ENCODE measurements at places on chromosomes 5 and 9.
A peak's percentile ranks its signal among the peaks of the same experiment; 100 is the strongest.

- DNase-seq: no peak
These were observed 389.0 kb upstream of the GRIA1 start for GRCh38 chr5:153101235-153102180.

DNA sequence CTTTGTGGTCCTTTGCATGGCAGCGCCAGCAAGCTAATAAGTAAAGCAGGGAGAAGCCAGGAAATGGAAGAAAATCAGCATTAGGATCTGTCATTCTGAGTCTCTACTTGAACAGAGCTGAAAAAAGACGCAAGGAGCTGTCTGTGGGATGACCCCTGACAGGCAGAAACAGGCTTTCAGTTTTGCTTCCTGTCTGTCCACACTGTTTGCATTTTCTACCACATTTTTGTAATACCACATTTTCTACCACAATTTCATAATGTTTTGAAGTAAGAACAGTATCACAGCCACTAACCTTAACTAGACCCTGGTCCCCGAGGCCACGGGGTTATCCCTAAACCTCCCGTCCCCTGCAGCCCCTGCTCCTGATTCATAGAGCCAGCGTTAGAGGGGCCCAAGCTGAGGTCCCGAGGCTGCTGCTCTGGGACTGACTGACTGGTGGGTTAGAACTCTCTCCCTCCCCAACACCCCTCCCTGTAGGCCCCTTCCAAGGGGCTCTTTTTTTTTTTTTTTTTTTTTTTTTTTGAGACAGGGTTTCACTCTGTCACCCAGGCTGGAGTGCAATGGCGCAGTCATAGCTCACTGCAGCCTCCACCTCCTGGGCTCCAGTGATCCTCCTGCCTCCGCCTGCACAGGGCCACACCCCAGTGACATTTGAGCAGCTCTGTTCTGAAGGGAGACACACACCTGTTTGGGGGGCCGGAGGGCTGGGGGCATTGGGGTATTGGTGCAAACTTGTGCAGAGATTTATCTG, 4.0 kb upstream of the CLIC3 start:
- no peak for DNase-seq

DNA sequence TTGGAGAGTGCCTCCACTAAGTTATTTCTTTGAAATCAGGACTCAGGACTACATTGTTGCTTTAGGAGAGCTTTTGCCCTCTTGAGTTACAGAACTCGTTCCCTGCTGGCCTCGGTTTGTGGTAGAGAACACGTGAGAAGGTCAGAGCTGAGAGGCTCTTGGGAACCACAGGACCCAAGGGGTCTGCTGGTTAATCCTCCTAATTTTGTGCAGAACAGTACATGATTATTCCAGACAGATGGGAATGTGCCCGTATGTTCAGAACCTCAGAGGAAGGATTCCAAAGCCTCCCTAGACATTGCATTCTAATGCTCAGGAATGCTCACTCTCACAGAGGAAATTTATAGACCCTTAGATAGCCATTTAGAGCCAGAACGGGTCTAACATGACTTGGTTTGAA, 25.2 kb upstream of the BASP1 start:
- no peak for DNase-seq

- no peak for DNase-seq
These were observed 20.5 kb downstream of the GLRA1 start for GRCh38 chr5:151904127-151904526.

- DNase-seq: peak; percentile 41
These were observed 467 bp downstream of the CNOT6 start for GRCh38 chr5:180494510-180495181.

DNA sequence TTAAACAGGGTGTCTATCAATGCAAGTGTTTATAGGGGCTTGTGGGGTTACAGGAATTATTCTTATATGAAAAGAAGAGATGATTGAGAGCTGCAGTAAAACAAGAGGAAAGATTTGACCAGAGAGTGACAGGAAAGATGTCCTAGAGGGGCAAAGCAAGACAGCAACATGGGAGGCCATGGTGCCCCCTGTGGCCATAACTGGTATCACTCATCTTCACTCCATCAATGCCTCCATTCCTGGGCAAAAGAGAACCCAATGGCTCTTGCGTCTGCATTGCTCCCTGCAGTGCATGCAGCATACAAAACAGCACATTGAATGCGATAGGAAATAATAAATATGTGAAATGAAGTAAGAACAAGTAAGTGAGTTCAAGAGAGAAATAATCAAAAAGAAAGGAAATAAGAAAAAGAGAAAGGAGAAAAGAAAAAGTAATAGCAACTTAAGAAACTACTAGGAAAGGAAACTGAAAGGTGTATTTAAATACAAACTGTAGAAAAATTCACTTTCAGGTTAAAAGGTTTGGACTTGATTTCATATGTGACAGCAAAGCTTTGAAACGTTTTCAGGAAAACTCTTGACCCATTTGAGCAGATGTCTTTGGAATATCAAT, 206.6 kb downstream of the SEMA5A start:
- DNase-seq: no peak

- DNase-seq: no peak
These were observed 5.2 kb downstream of the TSC1 start for GRCh38 chr9:132939169-132939568.

All from activated effector memory CD4-positive, alpha-beta T cell treated with Interleukin-2 at 50 U/mL for 16 hours (primary cell).